Stimulated activated CD4-positive, alpha-beta T cell treated with anti-CD3 and anti-CD28 coated beads, Interleukin-12 subunit alpha, Interleukin-12 subunit beta, amount 100 ng/mL, for 48 hours (primary cell): ENCODE measurements at places on chromosomes 13 and 19.

- no peak for DNase-seq
Measured at GRCh38 chr13:102598061-102598460, 1.3 kb downstream of the TPP2 start.

DNA sequence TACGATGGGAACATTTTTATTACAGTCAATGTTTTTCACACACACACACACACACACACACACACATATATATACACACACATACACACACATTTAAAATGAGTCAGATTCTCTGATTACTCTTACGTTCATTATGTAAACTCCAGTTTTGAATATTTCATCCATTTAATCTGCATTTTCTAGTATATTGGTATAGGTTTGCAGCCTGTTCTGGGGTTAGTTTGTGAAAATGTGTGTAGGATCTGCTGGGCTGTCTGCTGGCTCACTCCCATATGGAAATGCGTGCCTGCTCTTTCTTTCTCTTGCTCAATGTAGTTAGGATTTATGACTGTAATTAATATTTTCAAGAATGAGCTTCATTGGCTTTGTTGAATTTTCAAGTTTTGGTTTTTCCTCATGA is 7.1 kb downstream of the LILRB2 start:
- no peak for DNase-seq

- no peak for DNase-seq
Measured at GRCh38 chr13:29456419-29456818, 139.1 kb downstream of the SLC7A1 start.

DNA sequence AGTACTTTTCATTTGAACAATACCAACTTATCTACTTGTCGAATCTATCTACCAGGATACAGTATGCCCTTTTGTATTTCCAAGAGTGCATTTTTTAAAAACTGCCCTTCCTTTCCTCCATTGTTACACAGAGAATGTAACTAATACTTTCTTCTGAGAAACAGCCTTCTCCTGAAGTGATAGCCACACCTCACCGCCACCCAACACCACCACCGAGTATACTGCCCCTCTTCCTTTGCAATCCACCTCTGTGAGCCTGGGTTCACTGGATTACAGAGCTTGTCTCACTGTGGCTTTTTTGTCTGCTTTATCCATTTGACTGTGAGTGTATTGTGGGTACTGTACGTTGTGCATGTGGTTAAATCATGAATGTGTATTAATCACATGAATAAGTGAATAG is 305.4 kb downstream of the KLF12 start:
- no peak for DNase-seq

DNA sequence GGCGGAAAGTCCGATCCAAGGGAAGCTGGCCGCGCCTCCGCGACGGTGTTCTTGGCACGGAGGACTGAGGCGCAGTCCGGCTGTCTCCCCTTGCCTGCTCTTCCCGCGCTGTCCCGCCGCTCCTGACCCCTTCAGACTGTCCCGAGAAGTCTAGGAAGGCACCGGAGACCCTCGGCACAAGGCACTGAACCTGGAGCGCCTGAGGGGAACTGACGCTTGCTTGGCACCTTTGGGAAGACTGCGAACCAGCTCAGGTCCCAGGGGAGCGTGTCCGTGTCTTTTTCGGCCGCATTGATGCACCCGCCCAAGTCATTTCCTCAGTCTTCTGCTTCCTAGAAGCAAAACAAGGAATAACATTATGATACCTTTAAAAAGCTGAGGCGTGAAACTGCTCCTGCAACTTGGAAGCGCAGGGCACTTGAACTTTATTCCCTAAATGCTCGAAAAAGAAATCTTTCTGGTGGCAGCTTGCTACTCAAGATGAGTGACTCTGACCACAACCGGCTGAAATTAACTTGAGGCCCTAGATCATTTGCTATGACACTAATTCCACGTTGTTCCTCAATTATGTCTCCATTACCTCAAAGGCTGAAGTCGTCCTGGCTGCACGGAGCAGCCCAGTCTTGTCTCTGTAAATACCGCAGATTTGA is 735 bp upstream of the FLT1 start:
- DNase-seq = no peak

DNA sequence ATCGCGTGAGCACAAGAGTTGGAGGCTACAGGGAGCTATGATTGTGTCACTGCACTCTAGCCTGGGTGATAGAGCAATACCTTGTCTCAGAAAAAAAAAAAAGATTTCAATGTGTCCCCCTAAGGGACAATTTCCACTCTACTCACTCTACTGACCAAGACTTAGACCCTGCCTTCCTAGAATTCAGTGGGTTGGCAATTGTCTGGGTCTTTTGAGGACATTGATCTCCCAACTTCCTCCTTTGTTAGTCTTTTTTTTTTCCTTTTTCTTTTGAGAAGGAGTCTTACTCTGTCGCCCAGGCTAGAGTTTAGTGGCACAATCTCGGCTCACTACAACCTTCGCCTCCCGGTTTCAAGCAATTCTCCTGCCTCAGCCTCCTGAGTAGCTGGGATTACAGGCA is 2.2 kb downstream of the SPTBN4 start:
- no peak for DNase-seq

DNA sequence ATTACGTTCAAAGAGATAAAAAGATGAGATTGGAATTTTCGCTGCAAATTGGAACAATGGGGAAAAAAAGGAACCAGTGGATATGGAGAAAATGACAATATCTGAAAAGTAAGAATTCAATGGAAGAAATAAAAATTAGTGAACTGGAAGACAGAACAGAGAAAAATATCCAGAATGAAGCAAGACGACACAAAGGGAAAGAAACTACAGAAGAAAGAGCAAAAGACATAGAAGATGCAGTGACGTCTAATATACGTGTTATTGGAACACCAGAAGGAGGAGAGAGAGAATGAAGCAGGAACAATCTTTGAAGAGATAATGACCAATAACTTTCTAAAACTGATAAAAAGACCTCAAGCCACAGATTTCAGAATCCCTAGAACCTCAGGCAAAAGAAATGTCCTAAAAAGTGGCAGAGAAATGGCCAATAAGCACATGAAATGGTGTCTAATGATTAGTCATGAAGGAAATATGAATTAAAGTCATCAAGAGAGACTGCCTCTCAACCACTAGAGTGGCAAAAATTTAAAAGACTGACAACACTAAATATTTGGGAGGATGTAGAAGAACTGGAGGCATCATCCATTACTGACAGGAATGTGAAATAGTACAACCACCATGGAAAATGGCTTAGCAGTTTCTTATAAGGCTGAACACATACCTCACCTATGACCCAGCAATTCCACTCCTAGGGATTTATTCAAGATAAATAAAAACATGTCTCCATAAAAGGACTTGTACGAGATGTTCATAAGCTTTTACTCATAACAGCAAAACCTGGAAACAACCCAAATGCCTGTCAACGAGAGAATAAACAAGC is 56.5 kb downstream of the GADD45B start:
- DNase-seq = no peak
